Stimulated activated CD4-positive, alpha-beta T cell treated with anti-CD3 and anti-CD28 coated beads, TNF-alpha, amount 100 ng/mL, for 4 hours (primary cell): ENCODE measurements at places on chromosomes 6 and 20.
A peak's percentile ranks its signal among the peaks of the same experiment; 100 is the strongest.

- no peak for DNase-seq
These were observed 222.4 kb downstream of the CBLN4 start for GRCh38 chr20:55782912-55783253.

DNA sequence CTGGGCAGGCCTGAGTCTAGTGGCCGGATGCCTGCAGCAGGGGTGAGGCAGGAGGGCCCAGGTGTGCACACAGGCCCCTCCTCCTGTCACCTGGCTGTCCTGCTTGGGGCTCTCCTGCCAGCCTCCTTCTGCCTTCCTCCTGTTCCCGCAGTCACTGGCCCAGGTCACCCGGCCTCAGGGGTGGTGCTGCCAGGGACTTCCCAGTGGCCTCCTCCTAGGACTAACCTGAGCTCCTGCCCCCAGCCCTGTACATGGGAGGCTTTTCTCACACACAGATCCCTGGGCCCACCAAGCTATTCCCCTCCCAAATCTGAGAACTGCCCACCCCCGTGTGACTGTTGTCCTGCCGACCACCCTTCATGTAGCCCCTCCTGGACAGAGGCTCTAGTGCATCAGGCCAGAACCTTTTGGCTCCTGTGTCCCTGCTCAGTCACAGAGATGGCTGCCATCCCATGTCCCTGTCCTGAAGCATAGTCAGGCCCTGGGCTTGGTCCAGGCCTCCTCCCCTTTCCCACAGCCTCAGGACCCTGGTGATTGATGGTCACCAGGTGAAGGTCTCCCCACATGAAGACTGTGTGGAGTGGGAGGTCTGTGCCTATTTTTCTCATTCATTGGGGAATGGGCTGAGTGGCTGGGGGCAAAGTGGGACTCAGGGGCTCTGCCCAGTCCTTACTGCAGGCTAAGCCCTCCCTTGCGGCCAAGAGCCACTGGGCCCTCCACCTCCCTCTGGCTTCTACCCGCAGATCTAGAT is 1.1 kb upstream of the ULBP1 start:
- DNase-seq: no peak

DNA sequence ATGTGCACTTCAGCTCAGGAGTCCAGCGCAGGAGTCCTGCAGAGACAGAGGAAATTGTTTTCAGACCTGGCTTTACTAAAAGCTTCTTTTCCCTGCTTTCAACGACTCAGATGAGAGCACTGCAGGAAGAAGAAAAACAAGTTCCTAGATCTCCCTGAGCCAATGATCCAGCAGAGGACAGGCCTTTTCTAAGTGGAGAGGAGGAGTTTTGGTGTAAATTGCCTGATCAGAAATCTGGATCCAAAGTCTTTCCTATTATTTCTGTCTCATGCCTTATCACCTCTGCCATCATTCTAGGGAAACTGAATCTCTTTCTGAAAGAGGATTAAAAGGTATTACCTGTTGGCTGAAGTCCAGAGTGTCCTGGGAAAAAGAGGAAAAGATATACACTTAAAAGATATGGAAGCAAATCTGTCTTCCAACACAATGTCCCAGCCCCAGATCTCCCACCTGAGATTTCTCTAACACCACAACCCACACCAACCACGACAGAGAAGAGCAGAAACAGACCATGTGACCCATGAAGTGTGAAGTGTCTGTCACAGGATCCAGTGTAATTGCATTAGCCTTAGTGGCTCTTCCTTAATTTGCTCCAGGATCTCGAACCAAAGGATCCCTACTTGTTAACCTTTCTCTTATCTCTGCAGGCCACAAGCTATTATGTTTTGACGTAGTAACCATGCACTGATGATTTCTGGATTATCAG is 23.1 kb upstream of the HLA-DRB5 start:
- no peak for DNase-seq

GRCh38 chr6:7086488-7086887 is 21.3 kb upstream of the RREB1 start:
- peak; percentile 17 for DNase-seq

- no peak for DNase-seq
These were observed 8.8 kb downstream of the SLC26A8 start for GRCh38 chr6:36015666-36016065.

GRCh38 chr20:13418263-13419229 is 197.5 kb downstream of the ISM1 start:
- DNase-seq: no peak

- no peak for DNase-seq
These were observed 46.6 kb downstream of the TPBG start for GRCh38 chr6:82410151-82410648.

GRCh38 chr6:16278048-16278724 is 39.8 kb downstream of the GMPR start:
- no peak for DNase-seq

- no peak for DNase-seq
These were observed 97.2 kb downstream of the SYNDIG1 start for GRCh38 chr20:24566656-24567055.

DNA sequence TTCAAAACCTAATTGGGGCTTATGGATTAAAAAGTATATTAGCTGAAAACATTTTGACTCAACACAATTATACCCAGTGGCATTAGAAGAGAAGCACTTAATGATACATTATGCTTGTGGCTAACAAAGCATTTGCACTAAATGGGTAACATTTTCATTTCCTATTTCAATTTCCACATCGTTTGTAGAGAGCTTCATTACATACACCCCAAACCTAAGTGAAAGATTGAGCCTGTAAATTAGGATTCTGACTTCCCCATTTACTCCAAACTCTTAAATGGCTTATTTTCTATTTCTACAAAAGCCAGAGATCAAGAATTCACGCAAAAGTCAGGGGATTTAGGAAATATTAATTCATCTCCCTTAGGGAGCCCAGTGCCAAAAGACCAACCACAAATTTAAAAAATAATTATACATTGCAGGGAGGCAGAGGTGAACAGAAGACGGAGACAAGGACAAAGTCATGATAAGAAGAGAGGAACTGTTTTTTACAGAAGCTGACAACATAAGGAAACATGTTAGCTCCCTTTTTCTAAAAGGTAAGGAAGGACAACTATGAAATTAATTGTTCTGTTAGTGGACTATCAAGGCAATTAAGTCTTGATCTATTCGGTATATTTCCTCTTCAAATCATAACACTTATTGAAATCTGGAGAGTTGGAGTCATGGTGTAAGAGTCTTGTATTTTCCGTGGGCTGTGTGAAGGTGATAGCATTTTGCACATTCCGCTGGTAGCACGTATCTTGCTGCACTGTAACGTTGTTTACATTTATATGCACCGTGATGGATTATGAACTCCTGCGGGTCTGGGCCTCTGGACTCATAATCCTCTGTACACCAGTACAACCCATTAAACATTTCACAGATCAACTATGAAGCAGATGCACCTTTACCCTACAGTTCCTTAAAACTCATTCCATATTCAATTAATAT is 24.8 kb upstream of the EZR start:
- no peak for DNase-seq

- DNase-seq: no peak
These were observed 216.0 kb downstream of the ZFAND3 start for GRCh38 chr6:38035478-38035877.

DNA sequence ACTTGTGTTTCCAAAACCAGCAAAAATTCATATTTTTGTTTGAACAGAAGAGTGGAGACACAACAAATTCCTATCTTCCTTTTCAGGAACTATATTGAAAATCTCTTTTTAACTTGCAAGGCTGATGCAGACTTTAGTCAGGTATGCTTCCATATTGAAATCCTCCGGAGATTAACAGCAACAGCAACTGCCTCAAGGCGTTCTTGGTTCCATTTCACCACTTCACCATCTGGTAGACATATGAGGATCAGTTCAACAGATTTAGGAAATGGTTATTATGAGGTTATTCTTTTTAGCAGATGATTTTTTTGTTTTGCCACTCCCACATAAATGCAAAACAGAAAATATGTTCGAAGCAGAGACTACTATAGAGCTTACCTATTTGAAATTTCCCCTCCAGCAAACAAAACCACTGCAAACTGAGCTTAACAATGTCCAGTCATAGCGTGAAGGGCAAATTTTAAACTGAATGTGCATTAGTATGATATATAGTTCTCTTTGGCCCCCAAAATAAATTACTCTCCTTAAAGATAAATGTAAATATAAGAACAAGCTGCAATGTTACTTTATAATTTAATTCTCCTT is 520.5 kb upstream of the ADGRB3 start:
- no peak for DNase-seq

DNA sequence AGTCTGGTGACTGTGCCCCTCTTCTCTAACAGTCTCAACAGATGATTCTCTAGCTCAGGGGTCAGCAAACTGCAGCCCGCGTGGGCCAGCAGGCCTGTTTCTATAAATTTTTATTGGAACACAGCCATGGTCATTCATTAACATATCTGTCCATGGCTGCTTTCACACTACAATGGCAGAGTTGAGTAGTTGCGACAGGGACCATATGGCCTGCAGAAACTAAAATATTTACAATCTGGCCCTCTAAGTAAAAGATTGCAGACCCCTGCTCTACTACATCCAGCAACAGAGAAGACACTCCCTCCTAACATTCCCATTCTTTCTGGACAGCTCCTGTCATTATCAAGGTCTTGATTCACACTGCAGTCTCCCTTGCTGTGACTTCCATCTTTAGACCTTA is 45.2 kb downstream of the PLAGL2 start:
- DNase-seq: no peak

DNA sequence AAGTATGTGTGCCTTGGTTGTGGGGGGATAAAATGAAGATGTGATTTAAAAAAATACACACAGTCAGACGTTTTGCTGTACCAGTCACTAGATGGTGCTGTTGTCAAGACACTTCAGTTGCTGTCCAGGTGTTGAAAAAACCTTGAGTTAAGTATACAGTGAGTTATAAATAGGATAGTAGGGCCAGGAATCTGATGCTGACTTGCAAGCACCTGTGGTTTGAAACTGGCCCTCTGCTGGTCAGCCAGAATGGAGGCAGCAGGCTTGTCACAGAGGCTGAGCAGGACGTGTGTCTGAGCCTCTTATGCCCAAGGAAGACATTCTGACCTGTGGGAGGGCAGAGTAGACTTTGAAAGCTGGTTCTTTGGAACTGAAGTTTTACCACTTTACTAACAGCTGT is 27.8 kb downstream of the RNF8 start:
- DNase-seq: no peak

DNA sequence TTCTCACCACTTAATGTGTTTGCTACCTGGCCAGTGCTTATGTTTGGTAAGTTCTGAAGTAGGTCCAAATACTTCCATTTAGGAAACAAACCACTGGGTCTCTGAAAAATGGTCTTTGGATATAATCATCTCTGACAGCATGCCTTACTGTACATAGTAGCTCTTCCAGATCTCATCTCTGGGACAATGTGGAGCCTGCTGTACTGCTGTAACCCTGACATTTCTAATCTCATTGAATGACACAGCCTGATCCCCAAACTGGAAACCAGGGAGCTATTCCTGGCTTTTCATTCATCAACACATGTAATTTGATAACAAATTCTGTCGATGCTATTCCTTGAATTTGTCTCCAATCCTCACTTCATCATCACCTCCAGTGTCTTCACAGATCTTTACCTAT is 23.5 kb downstream of the OGFRL1 start:
- no peak for DNase-seq

- no peak for DNase-seq
These were observed 20.1 kb downstream of the SAMD5 start for GRCh38 chr6:147528511-147529145.

DNA sequence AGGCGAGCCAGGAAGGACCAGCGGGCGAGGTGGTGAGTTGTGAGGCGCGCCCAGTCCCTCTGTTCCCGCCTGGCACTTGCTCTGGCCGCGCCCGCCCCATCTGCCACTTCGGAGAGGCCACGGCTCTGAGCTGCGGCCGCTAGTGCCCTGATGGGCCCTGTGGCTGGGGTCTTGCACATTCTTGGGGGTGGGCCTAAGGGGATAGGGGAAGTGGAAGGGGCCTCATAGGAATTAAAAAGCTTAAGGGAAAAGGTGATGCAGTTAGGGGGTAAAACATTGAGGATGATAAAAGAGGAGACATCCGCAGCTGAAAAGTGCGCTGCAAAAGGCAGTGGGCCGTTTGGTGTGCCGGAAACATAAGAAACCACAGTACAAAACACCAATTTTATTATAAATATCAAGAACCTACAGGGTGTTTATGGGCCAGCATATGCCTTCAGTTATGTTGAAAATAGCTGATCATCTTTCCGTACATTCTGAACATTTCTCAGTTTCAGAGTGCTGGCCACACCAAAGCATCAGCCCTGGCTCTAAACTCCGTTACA is 1.1 kb upstream of the PSMB8 start:
- DNase-seq: no peak

- no peak for DNase-seq
These were observed at the start of gene HLA-DOB for GRCh38 chr6:32816746-32817204. HLA-DOB (minus strand) TSS chr6:32817002; CDS start chr6:32816951, 51 bp downstream.

DNA sequence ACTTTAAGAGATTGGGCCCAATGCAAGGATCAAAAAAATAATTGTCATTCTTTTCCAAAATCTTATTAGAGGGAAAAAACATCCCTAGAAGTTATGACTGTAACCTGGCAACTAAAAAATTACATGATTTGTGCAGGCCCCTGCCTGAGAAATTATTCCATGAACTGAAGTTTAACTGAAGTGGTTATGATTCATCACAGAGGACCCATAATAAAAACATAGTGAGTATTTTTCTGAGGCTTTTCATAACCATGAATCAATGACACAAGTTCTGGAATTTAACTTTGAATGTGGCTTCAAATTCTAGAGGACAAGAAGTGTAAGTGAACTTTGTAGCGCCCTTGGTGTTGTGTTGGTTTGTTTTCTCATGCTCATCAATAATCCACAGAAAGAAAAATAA is 31.1 kb upstream of the CARMIL1 start:
- no peak for DNase-seq

GRCh38 chr6:128284128-128284527 is 236.3 kb downstream of the PTPRK start:
- no peak for DNase-seq

DNA sequence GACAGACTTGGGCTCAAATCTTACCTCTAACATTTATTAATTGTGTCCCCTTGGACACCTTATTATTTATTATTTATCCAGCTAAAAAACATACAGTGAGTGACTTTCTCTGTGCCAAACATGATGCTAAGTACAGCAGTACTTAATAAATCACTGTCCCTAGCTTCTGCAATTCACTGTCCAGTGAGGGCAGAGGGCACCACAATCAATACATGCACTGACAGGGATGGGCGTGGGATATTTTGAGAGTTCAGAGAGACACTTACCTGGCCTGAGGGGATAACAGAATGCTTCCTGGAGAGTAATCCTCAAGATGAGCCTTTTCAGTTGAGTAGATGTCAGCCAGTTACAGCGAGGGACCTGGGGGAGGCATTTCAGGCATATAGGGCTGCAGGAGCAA is 9.3 kb upstream of the TAAR2 start:
- DNase-seq: no peak
